ENCODE measurements at places on chromosomes 13 and 19.

GRCh38 chr13:21362741-21363140 is 96.4 kb downstream of the ZDHHC20 start:
- DNase-seq, result no peak

- peak; percentile 34 for DNase-seq
Observed at GRCh38 chr19:37551129-37551993, 43.2 kb downstream of the ZNF571 start.

DNA sequence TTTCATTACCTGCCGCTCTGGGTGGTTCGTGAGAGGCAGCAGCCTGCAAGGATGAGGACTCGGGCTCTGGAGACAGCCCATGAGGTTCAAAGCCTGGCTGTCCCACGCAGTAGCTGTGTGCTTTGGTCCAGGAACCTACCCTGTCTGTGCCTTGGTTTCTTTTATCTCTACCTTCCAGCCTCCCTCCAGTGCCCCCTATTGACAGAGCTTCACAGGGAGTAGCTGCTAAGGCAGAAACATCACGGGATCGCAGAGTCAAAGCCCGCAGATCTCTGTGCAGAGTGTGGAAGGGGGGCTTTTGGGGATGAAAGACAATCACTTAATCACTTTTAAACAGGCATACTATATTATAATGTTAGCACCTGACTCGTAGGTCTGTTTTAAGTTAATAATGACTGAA is 16.2 kb downstream of the ZNF71 start:
- no peak for DNase-seq

DNA sequence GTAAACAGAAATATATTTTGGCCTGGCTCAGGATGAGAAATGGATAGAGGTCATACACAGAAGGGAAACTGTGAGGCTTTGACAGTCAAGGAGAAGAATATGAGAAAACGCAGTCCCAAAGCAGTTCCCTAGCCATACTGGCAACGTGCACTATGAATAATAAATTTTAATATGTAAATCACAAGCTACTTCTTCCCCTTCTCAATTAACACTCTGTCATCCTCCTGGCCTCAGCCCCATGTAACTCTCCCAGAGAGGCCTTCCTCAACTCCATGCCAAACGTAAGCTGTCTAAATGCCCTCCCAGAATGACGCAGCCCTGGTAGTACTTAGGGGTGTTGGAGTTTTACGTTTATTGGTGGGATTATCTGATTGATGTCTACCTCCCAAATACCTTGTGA is 732.6 kb downstream of the LIG4 start:
- no peak for DNase-seq

DNA sequence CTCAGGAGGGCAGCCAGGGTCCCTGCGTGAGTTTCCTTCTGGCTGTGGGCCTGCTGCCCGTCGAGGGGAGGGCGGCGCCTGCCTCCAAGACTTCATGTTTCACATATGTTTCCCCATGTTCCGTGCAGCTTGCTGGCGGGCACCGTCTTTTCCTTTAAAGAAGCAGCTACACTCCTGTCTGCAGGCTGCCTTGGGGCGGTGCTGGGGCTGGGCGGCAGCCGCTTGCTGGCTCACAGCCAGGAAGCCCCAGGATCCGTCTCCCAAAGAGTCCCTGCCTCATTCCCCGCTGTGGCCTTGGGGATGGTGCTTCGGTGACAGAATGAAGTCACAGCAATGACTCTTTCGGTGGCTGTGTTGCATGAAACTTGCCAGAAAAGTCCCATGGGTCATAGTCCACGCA is 24.9 kb downstream of the PIAS4 start:
- DNase-seq, result no peak

DNA sequence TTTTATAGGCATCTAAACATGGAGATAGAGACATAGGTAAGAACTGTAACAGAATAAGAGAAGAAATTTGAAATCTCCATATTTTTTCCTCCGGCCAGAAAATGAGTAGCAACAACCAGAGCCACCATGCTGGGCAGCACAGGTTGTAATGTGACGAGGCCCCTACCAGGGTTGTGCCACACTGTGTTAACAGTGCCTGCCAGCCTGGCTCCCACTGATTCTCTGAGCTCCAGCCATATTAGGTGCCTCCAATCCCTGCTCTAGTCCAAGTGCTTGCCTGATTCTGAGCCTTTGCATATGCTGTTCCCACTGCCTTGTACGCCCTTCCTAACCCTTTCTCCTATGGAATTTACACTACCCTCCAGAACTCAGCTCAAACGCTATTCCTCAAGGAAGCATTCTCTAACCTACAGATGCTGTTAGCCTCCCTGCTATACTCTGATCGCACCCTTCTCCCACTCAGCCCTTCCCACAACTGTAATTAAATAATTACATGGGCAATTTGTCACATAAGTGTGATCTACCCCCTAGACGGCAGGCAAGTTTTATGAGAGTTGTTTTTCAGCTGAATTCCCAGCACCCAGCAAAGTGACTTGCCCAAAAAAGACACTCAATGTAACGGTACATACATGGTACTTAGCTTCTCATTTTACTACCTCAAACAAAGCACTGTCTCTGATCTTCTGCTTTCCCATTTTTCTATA is 37.6 kb upstream of the STARD13 start:
- DNase-seq, result no peak

GRCh38 chr13:33548069-33548468 is 262.5 kb upstream of the STARD13 start:
- no peak for DNase-seq

- DNase-seq, result no peak
Observed at GRCh38 chr19:42246922-42247639, 4.7 kb upstream of the GSK3A start.

DNA sequence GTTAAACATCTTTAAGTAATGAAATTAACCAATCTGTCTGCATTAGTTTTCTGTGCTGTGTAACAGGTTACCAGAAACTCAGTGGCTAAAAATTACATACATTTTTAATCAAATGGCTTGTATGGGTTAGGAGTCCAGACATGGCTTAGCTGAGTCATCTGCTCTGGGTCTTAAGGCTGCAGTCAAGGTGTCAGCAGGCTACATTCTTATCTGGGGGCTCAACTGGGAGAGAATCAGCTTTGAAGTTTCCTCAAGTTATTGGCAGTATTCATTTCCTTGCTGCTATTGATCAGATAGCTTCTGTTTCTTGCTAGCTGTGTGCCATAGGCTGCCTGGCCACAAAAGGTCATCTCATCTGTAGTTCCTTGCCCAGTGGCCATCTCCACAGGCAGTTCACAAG is 1163.0 kb downstream of the DIAPH3 start:
- no peak for DNase-seq

DNA sequence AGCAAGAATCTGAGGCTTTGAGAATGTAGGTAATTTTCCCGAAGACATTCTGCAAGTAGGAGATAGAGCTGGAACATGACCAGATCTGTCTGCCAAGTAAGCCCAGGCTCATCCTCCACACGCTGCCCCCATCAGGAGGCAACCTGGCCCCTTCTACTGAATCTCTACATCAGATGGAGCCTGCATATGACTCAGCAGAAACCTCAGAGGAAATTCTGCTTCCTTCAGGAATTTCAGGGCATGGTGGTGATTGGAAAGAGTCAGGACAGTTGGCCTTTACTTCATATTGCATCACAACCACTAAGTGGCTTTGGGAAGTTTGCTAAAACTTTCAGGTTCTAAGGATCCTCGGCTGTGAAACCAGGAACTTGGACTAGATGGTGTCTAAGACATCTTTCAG is 85.2 kb downstream of the LRRC63 start:
- peak; percentile 98 for DNase-seq

GRCh38 chr19:5950741-5951140 is 27.2 kb downstream of the RANBP3 start:
- DNase-seq, result no peak

DNA sequence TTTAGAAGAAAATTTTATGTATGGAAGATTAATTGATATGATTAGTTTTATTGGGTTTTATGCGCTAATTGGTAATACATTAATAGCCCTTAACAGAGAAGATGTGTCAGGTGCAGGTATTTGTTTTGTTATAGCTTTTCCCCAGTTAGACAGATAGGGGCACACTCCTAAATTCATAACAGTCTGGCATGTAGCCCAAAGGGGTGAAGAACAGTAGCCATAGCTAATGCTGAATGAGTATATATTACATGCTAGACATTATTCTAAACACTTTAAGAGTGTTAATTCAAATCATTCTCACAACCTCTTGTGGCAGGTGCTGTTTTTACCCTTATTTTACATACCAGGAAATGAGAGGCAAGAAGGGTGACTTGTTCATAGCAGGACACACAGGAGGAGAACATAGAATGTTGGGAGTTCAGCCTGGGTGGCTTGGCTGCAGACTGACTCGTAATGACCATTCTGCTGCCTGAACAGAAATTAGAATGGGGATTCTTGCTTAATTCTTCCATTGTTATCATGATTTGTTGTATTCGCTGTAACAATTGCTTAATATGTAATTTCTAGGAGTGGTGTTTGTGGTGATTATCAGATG is 20.1 kb downstream of the PCCA start:
- DNase-seq, result no peak

GRCh38 chr19:17522988-17523872 is 11.8 kb downstream of the PGLS start:
- DNase-seq, result no peak

DNA sequence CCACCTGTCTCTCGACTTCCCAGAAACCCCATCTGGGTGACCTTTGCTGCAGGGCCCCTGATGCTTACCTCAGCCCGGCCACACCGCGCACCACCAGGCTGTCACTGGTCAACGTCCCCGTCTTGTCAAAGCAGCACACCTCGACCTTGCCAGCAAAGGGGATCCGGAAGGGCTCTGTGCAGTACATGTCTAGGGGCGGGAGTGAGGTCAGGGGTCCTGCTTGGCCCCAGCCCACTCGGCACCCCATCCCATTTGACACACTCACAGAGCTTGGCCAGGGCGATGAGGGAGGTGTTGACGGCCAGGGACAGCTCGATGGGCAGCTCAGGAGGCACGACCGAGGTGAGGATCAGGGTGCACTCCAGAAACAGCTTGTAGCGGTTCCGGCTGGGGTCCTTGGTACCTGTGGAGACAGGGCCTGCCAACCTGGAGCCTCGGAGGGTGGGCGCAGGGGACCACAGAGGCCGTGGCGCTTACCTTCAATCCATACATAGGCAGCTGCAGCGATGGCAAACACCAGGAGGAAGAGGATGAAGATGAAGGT is 8.4 kb downstream of the ATP13A1 start:
- DNase-seq, result no peak

GRCh38 chr13:113186061-113186900 is 22.2 kb downstream of the PCID2 start:
- no peak for DNase-seq

GRCh38 chr13:50847501-50847900 is 4.0 kb upstream of the DLEU7 start:
- DNase-seq, result no peak

GRCh38 chr13:33676045-33676989 is 141.6 kb upstream of the RFC3 start:
- DNase-seq, result peak; percentile 18

GRCh38 chr19:19034204-19034624 is 811 bp downstream of the ARMC6 start:
- no peak for DNase-seq

DNA sequence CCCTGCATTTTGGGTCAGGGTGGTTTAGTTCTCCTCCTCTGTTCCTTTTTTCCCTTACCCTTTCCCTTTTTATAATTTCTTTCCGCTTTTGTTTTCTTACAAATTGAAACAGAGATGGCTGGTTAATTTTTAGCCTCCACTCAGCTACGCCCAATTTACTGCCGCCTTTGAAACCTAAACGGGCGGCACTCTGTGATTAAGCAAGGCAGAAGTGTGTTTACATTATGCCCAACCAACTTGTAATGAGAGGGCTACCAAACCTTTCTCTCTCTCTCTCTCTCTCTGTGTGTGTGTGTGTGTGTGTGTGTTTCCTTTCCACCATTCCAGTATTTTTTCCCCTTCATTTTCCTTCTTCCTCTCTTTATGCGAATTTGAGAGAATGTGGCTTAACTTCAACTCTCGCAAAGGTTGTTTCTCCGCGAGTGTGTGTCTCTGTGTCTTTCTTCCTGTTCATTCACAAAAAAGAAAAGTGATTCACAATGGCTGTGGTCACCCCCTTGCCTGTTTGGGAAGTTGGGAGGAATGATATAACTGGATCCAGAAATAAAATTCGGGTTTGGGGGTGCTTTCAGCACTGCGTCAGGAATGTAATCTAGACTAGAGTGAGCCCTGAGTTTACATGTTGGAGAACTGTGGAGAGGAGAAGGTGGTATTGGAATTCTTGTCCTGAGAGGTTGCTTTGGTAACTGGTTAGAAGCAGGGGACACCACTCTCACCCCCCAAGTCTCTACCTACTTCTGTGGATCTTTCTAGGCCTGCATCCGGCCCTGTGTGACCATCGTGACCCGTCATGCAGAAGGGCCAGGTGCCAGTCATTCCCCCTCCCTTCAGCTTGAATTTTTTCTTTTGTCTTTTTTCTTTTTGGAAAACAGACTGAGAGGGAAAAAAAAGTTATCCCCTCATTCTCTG is 31.4 kb downstream of the NFIX start:
- no peak for DNase-seq

DNA sequence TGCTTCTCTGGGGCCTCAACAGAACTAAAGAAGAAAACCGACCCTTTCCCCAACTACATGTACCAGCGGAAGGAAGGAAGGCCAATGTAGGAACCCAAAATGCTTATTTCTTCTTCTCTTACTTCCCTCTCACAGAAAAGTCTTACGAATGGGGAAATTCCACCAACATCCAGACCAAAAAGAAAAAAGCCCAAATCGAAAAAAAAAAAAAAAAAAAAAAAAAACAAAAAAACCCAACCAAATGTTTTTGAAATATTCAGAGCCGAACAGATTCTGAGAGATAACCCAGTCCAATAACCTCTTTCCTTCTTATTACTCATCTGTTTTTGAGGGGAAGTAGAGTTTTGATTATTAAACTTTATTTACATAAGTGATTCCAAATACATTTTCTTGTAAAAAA is 3.9 kb downstream of the PPM1N start:
- no peak for DNase-seq

- DNase-seq, result no peak
Observed at GRCh38 chr19:29978080-29978479, 36.0 kb downstream of the URI1 start.

- DNase-seq, result no peak
Observed at GRCh38 chr13:26895808-26896466, 135.4 kb upstream of the GPR12 start.

GRCh38 chr19:8332976-8333766 is 9.9 kb downstream of the KANK3 start:
- no peak for DNase-seq

GRCh38 chr19:37719927-37720265 is 335 bp upstream of the ZNF607 start:
- DNase-seq, result no peak

GRCh38 chr13:99862244-99862643 is 109.3 kb downstream of the ZIC5 start:
- no peak for DNase-seq

DNA sequence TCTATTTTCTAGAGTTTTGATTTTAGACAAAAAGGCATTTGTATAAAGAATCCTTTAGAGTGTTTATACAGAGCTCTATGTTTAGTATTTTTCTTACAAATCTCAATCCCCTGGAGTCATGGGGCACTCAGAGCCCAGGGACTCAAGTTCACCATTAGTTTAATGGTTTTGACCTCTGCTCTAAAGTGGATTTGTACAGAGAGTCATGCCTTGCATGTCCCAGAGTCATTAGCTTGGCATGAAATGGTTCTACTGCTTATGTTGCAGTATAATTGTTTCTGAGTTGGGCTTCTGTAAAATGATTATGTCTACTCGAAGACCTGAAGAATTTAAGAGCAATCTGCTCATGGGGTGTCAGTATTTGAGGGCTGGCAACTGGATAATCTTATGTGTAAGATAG is 406.2 kb downstream of the DLEU7 start:
- DNase-seq, result peak; percentile 65

All from skeletal muscle cell (primary cell).